Stimulated activated CD8-positive, alpha-beta memory T cell treated with anti-CD3 and anti-CD28 coated beads, Interleukin-4, amount 100 ng/mL, for 48 hours (primary cell): ENCODE measurements at places on chromosomes 7 and 10.

- DNase-seq = no peak
Observed at GRCh38 chr10:61016630-61017029, 72.6 kb upstream of the RHOBTB1 start.

DNA sequence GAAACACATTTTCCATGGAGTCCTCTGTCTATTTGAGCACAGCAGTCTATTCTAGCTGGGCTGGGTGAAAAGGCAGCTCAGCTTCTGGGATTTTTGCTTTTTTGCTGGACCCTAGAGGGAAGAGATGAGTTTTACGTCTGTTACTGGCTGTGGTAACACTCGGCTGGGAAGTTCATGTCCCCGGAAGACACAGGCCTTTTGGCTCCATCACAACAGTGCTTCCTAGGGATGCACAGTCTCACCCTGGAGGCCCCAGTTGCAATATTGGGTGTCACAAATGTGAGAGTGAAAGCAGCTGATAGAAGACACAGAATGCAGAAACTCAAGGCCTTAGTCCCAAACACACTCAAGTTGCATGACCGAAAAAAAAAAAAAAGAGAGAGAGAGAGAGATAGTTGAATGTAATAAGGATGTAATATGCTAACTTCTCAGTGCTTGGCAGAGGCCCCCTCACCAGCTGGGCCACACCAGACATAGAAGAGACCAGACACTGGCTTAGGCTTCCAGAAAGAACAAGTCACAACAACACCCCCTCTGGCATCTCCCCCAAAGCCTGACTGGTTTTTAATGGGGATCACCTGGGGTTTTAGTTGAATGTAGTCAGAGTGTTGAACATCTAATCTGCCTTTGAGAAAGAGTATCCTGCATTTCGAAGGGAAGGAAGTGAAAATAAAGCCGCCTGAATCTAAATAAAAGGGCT, 545.4 kb upstream of the FZD8 start:
- no peak for DNase-seq

GRCh38 chr7:69670701-69671100, 72.4 kb downstream of the AUTS2 start:
- no peak for DNase-seq

GRCh38 chr10:132735923-132736391, 50.0 kb downstream of the NKX6-2 start:
- no peak for DNase-seq

DNA sequence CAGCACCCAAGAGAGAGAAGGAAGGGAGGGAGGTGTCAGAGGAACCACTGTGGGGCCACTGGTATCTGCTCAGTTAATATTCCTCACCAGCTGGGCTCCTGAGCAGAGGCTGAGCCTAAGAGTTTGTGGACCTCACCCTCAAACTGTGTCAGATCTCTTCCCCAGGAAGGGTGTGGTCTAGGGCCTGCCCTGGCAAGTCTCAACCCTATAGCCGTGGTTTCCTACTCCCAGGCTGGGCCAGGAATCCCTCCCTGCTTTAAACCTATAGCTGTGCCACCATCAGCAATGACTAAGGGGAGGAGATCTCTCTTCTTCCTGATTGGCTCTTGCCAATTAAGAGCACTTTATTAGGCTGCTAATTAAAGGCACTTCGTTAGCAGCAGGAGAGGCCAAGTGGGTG, 29.9 kb downstream of the POLL start:
- DNase-seq = no peak

- no peak for DNase-seq
Observed at GRCh38 chr7:68063171-68063570, 1066.5 kb downstream of the TYW1 start.

DNA sequence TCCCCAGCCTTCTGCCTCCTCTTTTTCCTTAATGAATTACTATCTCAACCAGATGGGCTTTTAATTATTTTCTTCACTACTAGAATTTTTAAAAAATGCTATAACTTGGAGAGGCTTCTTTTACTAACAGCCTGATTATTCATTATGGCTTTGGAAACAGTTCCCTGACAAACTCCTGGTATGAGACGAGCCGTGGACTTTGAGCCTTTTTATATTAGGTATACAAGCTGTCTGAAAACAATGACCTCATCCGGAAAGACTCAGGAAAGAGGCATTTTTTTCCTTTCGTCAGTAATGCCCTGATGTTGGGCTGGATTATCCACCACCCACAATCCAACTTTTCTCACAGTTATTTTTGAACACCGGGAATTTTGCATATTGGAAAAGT, 26.7 kb upstream of the ABLIM1 start:
- no peak for DNase-seq

- DNase-seq = no peak
Observed at GRCh38 chr7:129804111-129804889, 148.5 kb downstream of the UBE2H start.

- DNase-seq = no peak
Observed at GRCh38 chr10:132516771-132517725, 20.5 kb upstream of the INPP5A start.
